GM04503 (cell line): ENCODE measurements at places on chromosomes 4 and X.
A peak's percentile ranks its signal among the peaks of the same experiment; 100 is the strongest.

GRCh38 chrX:117835034-117835433 is 281.6 kb downstream of the KLHL13 start:
- DNase-seq, result no peak

- no peak for DNase-seq
Measured at GRCh38 chr4:75107755-75108612, 175.1 kb downstream of the PARM1 start.

DNA sequence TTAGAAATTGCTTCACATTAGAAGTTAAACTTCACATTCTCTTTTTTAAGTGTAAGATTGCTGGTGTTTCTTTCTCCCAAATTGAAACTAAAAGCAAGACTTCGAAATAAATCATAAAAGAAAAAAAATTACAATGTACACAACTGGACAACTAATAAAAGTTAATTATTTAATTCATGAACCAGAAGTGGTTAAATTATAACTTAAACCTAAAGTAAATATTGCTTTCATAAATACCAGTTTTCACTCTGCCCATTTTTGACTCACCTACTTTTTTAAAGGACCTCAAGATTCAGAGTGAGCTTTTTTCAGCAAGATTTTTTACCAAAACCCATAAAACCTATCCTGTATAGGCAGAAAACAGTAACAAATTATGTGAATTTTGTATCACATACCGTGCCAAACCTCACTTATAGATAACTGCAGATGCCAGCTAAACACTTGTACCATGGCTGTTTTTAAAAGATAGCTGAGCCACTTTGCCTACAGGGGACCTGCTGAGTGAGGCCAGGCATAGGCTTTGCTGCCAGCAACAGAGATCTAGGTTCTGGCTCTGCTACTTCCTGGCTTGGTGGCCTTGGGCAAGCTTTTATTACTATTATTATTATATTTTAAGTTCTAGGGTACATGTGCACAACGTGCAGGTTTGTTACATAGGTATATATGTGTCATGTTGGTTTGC is 259.8 kb downstream of the NR3C2 start:
- no peak for DNase-seq

GRCh38 chr4:68129793-68130192 is at the start of gene TMPRSS11F:
TMPRSS11F (minus strand) TSS chr4:68129869; CDS start chr4:68129820, 49 bp downstream.
- DNase-seq, result no peak

DNA sequence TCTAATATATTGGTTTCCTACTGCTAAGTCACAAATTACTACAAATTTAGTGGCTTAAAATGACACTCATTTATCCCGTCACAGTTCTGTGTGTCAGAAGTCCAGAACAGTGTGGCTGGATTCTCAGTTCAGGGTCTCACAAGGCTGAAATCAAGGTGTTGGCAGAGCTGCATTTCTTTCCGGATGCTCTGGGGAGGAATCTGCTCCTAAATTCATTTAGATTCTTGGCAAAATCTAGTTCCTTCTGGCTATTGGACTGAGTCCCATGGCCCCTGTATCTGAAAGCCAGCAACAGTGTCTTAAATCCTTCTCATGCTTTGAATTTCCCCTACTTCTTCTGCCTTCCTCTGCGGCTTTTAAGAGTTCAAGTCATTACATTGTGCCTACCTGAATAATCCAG is 103.1 kb upstream of the BMP3 start:
- DNase-seq, result no peak

DNA sequence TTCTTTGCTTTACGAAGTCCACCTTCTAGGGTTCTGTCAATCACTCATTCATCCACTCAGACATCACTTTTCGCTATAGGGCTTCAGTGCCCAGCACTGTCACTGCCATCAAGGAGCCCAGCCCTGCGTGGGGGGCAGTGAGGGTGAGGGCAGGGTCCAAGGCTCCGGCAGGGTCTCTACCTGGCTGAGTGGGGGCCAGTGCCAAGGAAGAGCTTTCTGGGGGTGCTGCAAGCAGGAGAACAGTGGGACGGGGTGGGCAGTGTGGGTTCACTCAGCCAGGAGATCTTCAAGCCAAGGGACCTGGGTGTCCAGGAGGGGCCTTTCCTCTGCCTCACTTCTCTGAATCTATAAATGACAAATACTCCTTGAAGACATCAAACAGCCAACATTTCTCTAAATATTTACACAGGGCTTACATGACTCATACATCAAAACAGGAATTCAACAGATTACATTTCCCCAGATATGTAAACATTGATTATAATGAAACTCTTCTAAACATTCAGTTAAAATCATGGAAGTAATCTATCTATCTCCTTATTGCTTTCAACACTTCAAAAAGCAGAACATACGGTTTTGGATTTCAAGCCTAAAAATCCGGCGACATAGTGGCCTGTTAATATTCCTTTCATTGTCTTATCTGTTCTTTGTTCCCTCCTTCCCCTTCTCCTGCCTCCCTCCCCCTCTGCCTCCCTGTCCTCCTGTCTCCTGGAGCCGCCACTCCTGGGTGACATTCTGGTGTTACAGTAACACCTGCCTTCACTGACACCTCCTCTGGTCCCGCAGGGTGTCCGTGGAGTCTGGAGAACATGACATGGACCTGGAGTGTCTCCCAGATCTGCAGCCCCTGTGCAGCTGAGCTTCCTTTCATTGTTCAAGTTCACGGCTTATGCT is 94.4 kb upstream of the ADRA2C start:
- DNase-seq, result no peak

DNA sequence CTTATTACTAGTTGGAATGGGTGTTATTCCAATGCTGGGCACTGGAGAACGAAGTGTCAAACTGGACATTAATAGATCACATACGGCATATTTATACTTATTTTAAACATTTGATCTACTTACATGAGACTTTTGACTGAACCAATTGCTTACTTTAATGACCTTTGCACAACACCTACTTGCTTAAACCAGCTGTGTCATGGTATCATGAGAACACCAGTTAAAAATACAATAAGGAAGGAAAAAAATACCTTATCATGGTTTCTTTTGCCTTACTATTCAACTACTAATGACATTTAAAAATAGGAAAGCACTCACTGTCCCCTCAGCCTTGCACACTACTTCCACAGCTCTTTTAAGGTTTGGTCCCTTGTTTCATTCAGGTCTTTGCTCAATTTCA is 146.9 kb downstream of the FAM13A start:
- no peak for DNase-seq

DNA sequence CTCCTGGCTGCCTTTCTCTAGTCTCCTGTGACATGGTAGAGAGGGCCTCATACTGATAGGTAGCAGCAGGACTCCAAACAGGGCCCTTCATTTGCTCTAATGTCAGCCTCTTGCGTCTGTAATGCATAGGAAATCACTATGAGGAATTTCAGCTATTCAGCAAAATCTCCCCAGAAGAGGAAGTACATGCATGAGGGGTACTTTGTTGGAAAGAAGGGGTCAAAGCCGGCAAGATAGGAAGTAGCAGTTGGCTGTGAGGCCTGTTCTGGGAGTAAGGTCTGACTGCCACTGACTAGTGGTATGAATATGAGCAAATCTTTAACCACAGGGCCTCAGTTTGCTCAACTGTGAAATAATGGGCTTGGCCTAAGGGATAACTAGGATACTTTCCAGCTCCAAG is 283.2 kb downstream of the ARHGAP10 start:
- no peak for DNase-seq

DNA sequence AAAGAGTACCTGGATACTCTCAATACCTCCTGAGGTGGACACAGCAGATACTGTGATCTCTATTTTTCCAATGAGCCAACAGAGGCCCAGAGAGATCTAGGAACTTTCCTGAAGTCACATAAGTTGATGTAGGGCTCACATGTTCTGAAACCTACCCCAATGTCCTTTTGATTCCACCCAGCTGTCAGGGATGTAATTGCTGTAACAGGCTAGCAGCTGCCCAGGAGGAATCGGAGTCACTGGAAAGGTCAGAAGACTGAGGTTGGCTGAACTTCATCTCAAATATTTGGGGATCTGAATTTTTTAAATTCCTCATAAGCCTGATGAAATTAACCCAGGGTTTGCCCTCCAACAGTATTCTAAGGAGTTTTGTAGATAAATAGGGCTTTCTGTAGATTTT is 52.5 kb upstream of the PROM1 start:
- no peak for DNase-seq

DNA sequence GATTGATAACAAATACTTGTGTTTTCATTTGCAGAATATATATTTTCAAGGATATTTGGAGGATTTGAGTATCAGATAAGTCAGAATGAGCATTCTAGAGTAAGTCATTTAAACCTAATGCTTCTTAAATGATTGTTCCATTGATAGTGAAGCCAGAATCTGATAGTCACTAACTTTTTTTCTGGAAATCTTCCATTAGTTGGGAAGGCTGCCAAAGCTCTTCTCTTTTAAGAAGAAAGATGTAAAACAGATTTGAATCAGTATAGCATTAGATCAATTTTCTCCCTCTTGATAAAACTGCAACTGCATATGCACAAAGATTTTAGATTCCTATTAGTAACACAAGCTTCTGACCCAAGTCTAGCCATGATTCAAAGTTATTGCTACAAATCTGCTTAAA is 256.7 kb downstream of the SPOCK3 start:
- DNase-seq, result no peak

DNA sequence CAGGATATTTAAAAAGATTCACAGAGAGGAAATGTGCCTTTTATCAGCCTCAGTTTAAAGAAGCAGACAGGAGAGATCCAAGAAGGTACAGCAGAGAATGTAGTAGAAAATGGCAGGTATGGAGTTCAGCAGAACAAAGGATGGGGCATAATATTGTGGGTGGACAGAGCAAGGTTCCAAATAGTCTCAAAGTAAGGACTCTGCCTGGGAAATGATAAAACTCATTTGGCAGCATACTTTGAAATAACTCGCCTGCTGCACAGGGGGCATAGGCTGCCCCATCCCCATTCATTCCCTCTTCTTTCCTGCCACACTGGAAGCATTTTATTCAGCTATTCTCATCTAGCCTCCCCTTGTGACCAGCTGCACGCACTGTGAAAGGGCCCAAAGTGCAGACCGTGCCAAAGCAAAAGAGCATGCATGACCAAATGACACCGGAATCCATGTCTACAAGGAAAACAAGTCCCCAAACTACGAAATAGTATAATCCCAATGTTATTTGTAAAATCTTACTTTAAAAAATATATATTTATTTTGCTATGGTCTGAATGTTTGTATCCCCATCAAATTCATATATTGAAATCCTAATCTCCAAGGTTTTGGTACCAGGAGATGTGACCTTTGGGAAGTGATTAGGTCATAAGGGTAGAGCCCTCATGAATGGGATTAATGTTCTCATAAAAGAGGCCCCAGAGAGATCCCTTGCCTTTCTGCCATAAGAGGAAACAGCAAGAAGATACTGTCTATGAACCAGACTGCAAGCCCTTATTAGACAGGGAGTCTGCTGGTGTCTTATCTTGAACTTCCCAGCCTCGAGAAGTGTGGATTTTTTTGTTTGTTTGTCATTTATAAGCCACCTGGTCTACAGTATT is 77.4 kb upstream of the PRSS48 start:
- no peak for DNase-seq

- DNase-seq, result no peak
Measured at GRCh38 chr4:609400-610050, 15.8 kb upstream of the PDE6B start.

DNA sequence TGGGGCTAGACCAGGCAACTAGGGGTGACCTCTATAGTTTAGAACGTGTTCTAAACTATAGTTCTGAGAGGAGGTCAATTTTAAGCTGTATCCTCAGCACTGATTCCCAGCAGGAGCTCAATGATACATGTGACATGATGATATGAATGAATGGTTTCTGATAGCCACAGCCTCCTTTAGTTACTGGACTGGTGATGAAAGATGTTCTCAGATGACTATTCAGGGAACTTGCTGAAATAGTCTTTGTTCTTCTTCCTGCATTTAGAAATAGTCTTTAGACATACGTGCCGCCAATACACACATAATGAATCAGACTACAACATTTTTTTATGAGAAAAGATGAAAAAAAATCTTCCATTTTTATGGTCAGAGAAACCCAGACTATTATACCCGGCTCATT is 116.3 kb upstream of the TMEM150C start:
- DNase-seq, result no peak

DNA sequence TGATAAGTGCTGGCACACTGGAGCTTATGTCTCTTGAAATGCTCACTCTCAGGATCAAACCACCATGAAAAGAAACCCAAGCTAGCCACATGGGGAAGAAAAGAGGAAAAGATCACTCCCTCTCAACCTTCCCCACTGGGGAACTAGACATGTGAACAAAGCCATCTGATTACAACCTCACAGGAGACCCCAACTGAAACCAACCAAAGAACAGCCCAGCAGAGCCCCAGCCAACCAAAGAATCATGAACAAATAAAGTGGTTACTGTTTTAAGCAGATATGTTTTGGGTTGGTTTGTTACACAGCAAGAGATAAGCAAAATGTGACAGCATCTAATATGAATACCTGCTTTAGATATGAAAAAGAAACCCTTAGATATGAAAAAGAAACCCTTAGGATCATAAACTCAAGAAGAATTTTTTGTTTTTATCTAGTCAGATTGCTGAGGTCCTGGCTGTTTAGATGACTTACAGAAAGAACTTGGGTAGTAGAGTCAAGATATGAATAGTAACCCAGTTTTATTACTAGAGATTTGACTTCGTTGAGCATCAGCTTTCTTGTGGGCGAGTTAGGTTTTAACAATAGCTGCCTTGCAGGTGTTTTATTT is 23.7 kb upstream of the TLR7 start:
- no peak for DNase-seq

- DNase-seq, result no peak
Measured at GRCh38 chrX:139844163-139844562, 88.7 kb downstream of the ATP11C start.

DNA sequence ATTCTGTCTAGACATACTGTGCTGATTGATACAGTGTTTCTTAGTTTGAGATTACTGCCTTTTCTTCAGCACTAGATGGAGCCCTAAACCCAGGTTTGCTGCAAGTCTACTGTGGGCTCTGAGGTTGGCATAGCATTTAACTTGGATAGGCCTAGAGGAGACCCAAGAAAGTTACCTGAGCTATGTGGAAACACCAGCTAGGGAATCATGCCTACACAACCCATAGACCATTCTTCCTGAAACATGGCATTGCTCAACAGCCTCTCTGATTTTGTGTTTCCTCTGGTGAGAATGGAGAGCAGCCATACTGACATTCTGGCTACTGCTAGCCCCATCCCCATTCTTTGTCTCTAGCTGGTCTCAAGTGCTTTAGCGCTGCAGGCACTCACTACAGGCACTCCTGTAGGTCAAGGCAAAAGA is 287.7 kb upstream of the PCDH18 start:
- DNase-seq, result peak; percentile 10
